ENCODE measurements at places on chromosomes 2 and 18.

GRCh38 chr2:149819356-149819957 lies 231.9 kb upstream of the MMADHC start:
- DNase-seq = peak; percentile 41

DNA sequence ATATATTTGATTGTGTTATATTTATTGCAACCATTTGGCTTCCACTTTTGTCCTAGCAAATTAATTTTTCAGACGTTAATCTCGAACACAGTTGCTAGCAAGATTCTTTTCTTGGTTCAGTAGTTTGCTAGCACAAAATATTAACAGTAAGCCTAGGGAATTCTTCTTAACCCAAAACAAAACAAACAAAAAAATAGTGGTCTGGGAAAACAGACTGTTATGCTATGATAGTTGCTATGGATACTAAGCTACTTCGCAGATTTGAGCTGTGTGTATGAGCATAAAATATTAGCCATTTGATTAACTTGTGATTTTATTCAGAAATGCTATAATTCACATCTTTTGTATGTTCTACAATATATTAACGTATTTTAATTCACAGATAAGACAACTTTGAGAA lies 541.5 kb upstream of the NETO1 start:
- no peak for DNase-seq

- no peak for DNase-seq
Observed at GRCh38 chr2:73839653-73840411, 11.1 kb downstream of the STAMBP start.

- no peak for DNase-seq
Observed at GRCh38 chr2:218125626-218126080, at the start of gene CXCR2. Gene CXCR2 (plus strand): TSS chr2:218126028. CDS start chr2:218134802, 8,774 bp downstream.

DNA sequence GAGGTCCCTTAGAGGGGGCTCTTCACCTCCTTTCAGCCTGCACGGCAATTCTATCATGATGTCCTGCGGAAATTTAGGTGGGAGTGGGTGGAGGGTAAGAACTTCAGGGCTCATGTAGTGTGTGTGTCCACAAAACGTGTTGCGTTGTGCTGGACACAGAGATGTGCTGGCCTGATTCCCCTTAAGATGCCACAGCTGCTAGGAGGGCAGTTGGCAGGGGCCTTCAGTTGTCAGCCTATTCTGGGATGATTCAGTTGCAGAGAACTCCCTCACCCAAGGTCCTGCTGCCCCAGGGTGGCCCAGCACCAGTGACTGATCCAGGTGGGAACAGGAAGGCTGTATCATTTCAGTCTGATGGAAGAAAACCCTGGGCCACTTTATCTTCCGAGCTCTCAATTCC lies 1.0 kb upstream of the HJURP start:
- DNase-seq = no peak

GRCh38 chr2:75311993-75312392 lies 112.7 kb upstream of the TACR1 start:
- DNase-seq = no peak

DNA sequence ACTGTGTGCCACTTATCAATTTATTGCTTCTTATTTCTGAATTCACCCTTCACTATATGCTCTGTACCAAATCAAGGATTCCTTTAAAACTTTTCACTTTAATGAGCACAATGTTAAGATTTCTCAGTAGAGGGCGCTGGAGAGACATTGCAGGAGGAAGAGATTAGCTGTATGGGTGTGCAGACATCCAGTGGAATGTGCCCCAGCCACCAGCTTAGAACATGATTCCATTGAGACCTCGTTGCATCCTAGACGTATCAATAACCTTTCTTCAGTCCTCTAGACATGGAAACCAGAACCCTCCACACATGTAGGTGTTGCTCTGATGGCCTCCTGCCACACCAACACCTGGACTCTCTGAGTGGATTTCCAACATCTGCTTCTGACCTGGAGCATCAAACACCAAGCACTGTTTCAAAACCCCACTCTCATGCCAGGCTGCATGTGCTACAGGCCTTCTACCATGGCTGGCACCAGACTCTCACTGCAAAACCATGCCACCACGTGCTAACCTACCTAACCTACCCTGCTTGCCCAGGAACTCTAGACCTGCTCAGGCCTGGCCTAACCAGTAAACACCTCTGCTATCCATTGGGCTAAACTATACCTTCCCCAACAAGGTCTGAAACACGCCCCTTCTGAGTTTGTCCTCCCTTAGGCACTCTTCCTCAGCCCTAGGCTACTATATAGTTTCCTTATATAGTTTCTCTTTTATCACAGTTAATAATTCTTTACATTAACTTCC lies 633.2 kb upstream of the PKDCC start:
- no peak for DNase-seq

DNA sequence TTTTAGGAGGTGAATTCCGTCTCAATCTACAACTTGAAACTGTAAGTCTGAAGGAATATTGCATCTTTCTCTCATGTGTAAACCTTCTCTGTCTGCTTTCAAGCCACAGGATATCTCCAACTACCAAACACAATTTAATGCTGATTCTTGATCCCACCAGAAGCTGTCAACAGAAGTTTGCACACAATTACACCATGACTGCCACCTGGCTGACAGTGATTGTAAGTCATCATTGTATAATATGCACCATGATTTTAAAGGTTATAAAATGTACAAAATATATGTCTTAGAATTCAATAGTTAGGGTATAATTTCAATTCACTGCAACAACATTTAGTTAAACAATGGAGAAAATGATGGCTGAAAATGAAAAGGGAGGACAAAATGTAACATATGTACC lies 18.4 kb downstream of the PREPL start:
- DNase-seq = no peak

Measured in PC-9 (cell line).